OCI-LY7 (cell line): ENCODE measurements at places on chromosomes 3 and 15. TPM values are rescaled to one million over a fixed set of nuclear protein-coding genes. Genes with fewer than 3 reads are reported as not detected.

Gene ITPKA
- total RNA-seq: not detected in 2 replicates

Gene C3orf52
- total RNA-seq: 11.2 and 17.9 TPM in 2 replicates

Gene SV2B
- 0.13 and 0.15 TPM in 2 replicates for total RNA-seq

Gene SLC4A7
- total RNA-seq: 31.9 and 35.6 TPM in 2 replicates

Gene CHRD
- 0.07 TPM in 1 of 2 replicates, not detected in the other for total RNA-seq

- DNase-seq: no peak
Measured at GRCh38 chr3:60798456-60798855, 452.8 kb downstream of the FHIT start.

DNA sequence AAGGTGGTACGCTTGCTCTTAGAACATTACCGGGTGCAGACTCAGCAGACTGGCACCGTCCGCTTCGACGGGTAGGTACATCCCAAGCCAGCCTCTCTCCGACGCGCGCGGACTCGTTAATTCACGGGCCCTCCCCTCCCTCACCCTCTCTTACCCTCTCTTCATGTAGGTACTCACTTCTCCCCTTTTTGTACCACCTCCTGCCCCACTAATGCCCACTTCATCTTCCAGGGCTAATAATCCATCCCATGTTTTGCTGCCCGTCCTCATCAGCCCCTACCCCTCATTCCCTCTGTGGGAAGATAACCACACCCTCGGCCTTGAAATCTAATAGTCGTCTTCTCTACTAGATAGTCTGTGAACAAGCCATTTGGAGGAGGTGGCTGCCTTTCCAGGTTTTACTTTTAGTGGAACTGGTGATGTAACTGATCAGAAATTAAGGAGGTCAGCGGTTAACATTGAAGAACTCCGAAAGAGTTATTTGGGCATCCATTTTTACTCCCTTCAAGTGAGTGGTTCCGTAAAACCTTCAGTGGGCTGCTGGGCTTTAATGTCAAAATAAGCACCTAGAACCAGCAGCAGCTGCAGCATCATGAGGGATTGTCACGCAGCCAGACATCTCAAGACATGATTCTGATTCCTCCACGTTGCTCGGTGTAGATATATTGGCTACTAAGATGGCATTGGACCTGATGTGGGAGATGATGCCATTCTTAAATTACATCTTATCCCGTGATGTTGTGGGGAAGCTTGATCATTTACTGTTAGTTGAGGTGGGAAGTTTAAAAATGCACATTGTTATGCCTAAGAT lies 1.3 kb downstream of the FEM1B start:
- DNase-seq: peak; percentile 29

DNA sequence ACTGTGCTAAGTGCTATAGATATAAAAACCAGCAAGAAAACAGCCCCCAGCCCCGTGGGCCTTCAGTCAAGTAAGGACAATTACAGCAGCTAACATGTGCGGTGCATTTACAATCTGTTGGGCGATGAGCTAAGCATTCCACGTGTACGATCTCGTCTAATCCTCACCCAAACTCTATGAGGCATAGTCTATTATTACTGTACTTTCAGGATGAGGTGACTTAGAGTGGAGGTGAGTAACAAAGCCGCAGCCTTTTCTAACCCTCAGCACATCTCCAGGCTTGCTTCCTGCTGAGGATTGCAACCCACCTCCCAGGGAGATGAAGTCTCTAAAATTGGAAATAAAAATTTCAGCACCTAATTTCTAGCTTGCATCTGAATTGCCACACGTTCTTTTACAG lies 53.2 kb upstream of the MCF2L2 start:
- DNase-seq: no peak

DNA sequence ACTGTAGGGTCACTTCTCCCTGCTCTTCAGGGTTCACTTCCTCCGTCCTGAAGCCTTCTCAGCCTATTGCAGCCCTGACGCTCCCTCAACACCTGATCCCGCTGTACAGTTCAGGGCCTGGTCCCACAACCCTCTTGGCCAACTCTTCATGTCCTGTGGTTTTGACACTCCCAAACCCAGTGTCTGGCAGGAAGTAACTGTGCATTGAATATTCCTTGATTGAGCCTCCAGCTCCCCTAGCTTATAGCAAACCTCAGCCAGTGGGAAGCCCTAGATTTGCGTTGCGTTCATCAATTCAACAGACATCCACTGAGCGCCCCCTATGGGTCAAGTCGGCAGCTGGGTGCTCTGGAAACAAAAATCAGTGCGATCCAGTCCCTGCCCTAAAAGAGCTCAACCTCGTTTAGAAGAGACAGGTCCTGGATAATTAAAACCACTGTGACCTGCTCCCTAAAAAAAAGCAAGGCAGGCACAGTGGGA lies 13.5 kb downstream of the UBAP1L start:
- peak; percentile 49 for DNase-seq

- no peak for DNase-seq
Measured at GRCh38 chr3:141326123-141326522, 42.2 kb upstream of the ZBTB38 start.

- peak; percentile 27 for DNase-seq
Measured at GRCh38 chr3:120678984-120679383, 3.1 kb downstream of the HGD start.

GRCh38 chr3:167754049-167754448 lies 18.5 kb downstream of the SERPINI1 start:
- peak; percentile 21 for DNase-seq

DNA sequence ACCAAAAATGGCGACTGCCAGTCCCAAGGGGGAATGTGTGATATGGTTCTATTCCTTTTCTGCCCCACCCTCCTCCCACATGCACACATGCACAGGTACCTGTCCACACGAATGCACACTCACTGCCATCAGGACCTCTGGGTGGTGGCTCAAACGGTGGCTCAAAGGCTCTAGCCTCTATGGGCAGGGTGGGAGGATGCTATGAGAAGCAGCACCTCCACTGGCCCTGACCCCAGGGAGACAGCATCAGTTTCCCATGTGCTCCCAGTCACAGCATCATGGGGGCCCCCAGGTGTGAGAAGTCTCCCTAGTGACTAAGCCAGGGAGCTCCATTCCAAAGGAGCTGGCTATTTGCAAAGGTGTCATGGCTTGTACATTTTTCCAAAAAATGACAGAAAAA lies 15.9 kb downstream of the SEMA3G start:
- DNase-seq: no peak

GRCh38 chr3:65595222-65596028 lies 443.3 kb downstream of the MAGI1 start:
- no peak for DNase-seq
